ENCODE measurements at places on chromosomes 7 and 10. TPM values are rescaled to one million over a fixed set of nuclear protein-coding genes. Genes with fewer than 3 reads are reported as not detected.

- H3K27ac ChIP-seq, result no peak overlapping the region
- H3K27me3 ChIP-seq, result peaks cover 3% of the 10 kb centered on the region
- no peak overlapping the region for H3K4me3 ChIP-seq
- H3K4me1 ChIP-seq, result peaks cover 3% of the 10 kb centered on the region
- no peak for DNase-seq
Observed at GRCh38 chr7:42125321-42125720, 111.7 kb downstream of the GLI3 start.

VPS41 gene
- total RNA-seq, result 52.5 TPM

LRIT1 gene
- not detected for total RNA-seq

- H3K36me3 ChIP-seq, result no peaks in the 10 kb centered on the region
- no peak overlapping the region for H3K4me3 ChIP-seq
- H3K4me1 ChIP-seq, result no peaks in the 10 kb centered on the region
Observed at GRCh38 chr7:22008087-22008486, 62.4 kb upstream of the CDCA7L start.

CXCL12 gene
- not detected for total RNA-seq

DNA sequence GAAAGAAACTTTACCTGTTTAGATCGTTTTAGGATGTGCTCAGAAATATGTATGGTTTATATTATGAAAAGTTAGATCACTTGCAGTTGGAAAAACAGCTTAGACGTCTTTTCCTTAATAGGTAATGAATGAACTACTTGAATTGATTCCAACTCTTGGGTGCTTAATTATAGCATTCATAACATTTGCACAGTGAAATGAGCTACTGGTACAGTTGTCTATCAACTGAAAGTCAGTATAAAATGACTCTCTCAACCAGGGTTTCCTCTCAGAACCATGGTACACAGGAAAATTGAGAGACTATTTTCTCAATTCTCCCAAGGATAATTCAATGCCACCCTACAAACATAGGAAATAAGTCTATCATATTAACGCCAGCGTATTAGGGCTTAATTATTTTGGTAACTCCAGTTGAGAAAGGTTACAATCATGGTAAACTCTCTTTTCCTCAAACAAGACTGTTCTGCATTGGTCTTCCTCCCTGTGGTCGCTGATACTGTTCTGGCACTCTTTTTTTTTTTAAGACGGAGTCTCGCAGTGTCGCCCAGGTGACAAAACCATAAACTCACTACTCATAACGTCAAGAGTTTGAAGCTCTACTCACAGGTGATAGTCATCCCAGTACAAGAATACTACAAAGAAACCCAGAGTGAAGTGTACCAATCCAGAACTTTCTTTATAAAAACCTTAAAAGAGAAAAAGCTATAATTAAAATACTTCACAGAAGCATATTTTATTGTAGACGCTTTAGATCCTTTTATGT, 2.0 kb downstream of the ANLN start:
- peaks cover 19% of the 10 kb centered on the region for H3K4me1 ChIP-seq
- DNase-seq, result no peak
- H3K27ac ChIP-seq, result no peak overlapping the region
- H3K4me3 ChIP-seq, result peak overlapping the region; percentile 89
- H3K36me3 ChIP-seq, result peaks cover 38% of the 10 kb centered on the region
- peaks cover 39% of the 10 kb centered on the region for H3K27me3 ChIP-seq

PROSER2 gene
- total RNA-seq, result 2.8 TPM

- H3K27ac ChIP-seq, result no peak overlapping the region
- no peak overlapping the region for H3K4me3 ChIP-seq
- no peaks in the 10 kb centered on the region for H3K36me3 ChIP-seq
- no peaks in the 10 kb centered on the region for H3K27me3 ChIP-seq
- no peak for DNase-seq
Observed at GRCh38 chr10:14686356-14686755, 88.3 kb downstream of the FAM107B start.

DNA sequence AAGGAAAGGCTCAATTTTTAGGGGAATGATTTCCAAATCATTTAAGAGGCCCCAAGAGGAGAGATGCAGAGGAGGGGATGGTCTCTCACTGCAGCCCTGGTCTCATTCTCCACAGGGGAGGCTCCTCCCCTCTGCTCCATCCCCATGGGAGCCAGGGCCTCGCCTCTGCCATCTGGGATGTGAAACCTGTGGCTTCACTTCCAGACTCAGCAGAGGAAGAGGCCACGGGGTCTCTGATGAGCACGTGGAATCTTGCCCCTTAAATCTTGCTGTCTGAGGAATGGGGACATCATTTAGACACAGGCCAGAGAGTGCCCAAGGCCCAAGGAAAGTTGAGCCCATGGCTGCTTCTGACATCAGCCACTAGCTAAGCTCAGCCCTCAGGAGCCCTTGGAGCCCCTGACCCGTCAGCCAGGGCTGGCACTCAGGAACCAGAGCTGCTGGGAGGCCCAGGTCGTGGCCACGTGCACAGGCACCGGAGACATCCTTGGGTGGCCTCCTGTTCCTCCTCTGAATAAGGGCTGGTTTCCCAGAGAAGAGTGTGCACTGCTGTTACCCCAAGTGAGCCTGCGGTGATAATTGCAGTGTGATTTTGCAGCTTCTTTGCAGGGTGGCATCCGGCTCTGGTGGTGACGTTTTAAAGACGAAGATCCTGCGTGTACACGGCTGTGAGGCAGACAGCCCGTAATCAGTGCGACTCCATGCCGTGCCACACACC, 50.5 kb downstream of the VIPR2 start:
- no peaks in the 10 kb centered on the region for H3K4me1 ChIP-seq
- no peak overlapping the region for H3K4me3 ChIP-seq
- no peak overlapping the region for H3K27ac ChIP-seq

DNA sequence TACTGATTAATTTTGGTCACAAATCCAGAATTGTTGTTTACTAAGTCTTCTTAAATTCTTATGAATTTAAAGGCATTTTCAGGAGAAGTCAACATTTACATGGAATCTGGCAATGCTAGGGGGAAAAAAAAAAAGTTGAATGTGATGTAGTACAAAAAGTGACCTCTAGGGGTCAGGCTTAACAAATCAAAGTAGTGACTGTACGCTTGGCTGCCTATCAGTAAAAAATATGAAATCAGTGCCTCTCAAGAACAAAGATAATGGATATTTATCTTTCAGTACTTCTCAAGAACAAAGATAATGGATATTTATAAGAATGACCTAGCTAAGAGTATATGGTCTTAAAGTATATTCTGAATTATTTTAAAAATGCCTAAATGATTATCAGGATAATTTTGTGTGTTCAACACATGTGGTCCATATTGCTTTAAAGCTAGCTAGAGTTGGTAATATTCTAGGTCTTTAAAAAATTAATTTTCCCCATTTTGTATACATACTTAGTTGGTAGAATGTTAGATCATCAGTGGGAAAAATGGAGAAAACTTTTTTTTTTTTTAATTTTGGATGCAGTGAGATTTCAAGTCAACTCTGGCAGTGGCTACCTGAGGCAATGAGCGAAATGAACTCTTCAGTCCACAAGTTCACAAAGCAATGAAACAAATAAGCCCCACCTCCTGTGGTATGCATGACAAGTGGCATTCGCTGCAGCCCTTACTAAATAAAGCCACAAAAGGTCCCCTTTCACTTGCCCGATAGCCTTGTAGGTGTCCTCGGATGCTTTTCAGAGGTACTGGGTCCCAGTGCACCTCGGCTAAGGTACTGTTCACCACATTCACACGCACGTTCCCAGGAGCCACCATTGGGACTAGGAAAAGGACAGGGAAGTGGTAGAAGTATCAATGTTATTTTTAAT, 51.2 kb upstream of the LAMB4 start:
- H3K27ac ChIP-seq, result no peak overlapping the region
- no peaks in the 10 kb centered on the region for H3K36me3 ChIP-seq
- no peak for DNase-seq
- no peak overlapping the region for H3K4me3 ChIP-seq

ADCYAP1R1 gene
- not detected for total RNA-seq

All from activated naive CD8-positive, alpha-beta T cell treated with anti-CD3 and anti-CD28 coated beads for 36 hours (primary cell).